ENCODE measurements at places on chromosomes 5 and 9. TPM values are rescaled to one million over a fixed set of nuclear protein-coding genes. Genes with fewer than 3 reads are reported as not detected.

AP3S1 gene
- 157 TPM for total RNA-seq

GRCh38 chr5:1036504-1037122, 28.0 kb downstream of the NKD2 start:
- DNase-seq = no peak

DNA sequence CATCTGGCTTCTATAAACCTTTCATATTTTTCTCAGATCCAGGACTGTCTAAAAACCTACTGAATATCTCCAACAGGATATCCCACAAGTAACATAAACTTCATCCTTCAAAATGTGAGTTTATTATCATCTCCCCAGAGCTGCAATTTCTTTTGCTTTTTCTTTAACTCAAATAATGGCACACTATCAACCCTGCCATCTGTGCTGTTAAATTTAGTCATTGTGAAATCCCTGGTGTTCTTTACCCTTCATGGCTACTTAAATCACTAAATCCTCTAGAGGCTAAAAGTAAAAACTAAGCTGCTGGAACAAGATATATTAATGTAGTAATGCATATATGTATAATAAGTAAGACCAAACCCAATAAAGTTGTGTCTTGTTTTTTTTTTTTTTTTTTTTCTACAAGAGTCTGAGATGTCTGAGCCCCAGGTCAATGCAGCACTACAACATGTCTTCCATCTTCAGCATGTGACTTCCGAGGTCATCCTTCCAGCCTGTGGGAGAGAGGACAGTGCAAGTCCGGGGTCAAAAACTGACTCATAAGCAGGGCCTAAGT, 362.9 kb downstream of the ADGRV1 start:
- no peak for DNase-seq

DNA sequence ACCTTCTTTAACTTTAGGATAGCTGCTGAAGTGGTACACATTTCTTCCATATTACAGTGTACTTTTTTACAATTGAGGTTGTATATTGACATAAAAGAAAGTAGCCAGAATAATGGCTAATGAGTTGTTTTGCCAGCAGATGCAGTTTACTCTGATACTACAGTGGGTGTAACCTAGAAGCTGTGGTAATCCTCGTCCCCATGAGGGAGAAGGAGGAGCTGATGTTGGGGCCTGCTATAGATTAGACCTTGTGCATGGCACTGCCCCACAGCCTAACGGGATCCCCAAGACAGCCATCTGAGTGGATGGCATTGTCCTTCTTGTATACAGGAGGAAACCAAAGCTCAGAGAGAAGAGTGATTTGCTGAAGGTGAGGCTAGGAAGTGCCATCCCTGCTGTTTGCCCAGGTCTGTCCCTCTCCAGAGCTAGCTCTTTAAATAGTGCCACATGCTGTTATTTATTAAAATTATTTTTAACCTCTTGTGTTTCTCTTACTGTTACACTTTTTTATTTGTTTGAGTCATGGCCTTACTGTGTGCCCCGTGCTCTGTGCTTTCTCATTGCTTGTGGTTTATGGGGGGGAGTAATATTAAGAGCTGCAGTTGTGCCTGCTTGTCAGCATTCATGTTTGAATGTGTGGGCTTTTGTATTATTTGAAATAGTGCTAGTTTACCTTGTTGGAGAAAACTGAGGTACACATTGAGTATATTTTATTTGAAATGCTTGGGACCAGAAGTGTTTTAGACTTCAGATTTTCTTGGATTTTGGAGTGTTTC, 65.3 kb downstream of the ICE1 start:
- DNase-seq = no peak

TEX10 gene
- total RNA-seq = 71.8 TPM

Measured in neural progenitor cell (in vitro differentiated cells).